ENCODE measurements at places on chromosomes 7 and 10.

GRCh38 chr10:50286517-50286916, 35.2 kb upstream of the ASAH2 start:
- H3K36me3 ChIP-seq, result no peaks in the 10 kb centered on the region
- no peaks in the 10 kb centered on the region for H3K27me3 ChIP-seq
- no peak overlapping the region for H3K27ac ChIP-seq
- H3K4me3 ChIP-seq, result no peak overlapping the region
- no peaks in the 10 kb centered on the region for H3K4me1 ChIP-seq
- DNase-seq, result no peak

DNA sequence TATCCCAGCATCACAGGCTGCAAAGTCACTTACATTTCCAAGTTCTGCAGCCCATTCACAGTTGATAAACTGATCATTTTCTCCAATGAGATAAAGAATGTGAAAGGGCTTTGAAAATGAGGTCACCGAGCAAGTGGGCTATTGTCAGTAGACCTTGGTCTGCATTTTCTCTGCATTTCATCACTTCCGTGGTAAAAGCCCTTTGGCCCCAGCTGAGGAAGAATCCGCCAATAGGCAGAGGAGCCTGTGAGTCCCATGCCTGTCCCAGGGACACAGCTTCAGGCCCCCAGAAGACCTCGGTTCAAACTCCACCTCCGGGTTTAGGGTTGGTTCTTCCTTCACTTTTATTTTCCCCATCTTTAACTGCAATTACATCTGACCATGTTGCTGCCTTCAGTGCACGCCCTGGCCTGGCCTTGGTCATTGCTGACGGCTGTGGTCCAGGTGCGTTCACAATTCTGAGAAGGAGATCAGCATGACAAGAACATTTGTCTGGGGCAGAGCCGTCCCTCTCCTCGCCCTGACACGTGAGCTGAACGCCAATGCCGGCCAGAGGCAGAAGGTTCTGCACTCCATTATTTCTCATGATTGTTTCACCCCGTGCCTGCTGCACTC, 292.5 kb downstream of the TCERG1L start:
- H3K4me3 ChIP-seq, result no peak overlapping the region
- H3K36me3 ChIP-seq, result no peaks in the 10 kb centered on the region
- H3K4me1 ChIP-seq, result no peaks in the 10 kb centered on the region
- no peaks in the 10 kb centered on the region for H3K27me3 ChIP-seq
- DNase-seq, result no peak
- H3K27ac ChIP-seq, result no peak overlapping the region

- no peak overlapping the region for H3K4me3 ChIP-seq
- peaks cover 19% of the 10 kb centered on the region for H3K4me1 ChIP-seq
- no peaks in the 10 kb centered on the region for H3K36me3 ChIP-seq
- H3K27me3 ChIP-seq, result no peaks in the 10 kb centered on the region
- no peak overlapping the region for H3K27ac ChIP-seq
These were observed 40.0 kb downstream of the MINPP1 start for GRCh38 chr10:87544721-87545120.

DNA sequence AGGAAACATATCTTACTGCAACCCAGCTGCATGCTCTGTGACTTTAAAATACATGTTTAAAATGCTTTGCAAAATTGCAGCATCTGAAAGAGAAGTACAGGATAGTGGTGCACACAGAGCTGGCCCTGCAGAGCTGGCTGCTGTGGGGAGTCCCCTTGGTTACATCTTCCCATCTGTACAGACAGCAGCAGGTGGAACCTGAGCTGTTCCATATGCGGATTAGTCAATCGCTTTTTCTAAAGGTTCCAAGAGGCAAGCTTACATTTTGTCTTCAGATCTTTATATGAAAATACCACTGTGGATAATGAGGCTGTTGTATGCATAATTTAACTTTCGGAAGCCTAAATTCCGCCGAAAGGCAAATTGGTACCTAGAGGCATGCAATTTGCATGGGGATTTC, 444.1 kb downstream of the NRG3 start:
- H3K4me1 ChIP-seq, result no peaks in the 10 kb centered on the region
- no peaks in the 10 kb centered on the region for H3K27me3 ChIP-seq
- no peak overlapping the region for H3K4me3 ChIP-seq
- no peaks in the 10 kb centered on the region for H3K36me3 ChIP-seq

- DNase-seq, result no peak
- no peak overlapping the region for H3K27ac ChIP-seq
- H3K36me3 ChIP-seq, result no peaks in the 10 kb centered on the region
- H3K27me3 ChIP-seq, result no peaks in the 10 kb centered on the region
These were observed 143.6 kb downstream of the GPR85 start for GRCh38 chr7:112942981-112943380.

GRCh38 chr7:30437823-30438574, 40.6 kb downstream of the NOD1 start:
- H3K27ac ChIP-seq, result no peak overlapping the region
- H3K4me3 ChIP-seq, result no peak overlapping the region
- H3K27me3 ChIP-seq, result no peaks in the 10 kb centered on the region
- H3K4me1 ChIP-seq, result peaks cover 30% of the 10 kb centered on the region
- no peak for DNase-seq

- H3K4me3 ChIP-seq, result no peak overlapping the region
- H3K4me1 ChIP-seq, result no peaks in the 10 kb centered on the region
- no peak for DNase-seq
- H3K27ac ChIP-seq, result no peak overlapping the region
These were observed 218.3 kb downstream of the TRIL start for GRCh38 chr7:28739826-28740225.

- H3K4me3 ChIP-seq, result peak overlapping the region; percentile 19
- H3K4me1 ChIP-seq, result peaks cover 12% of the 10 kb centered on the region
- no peaks in the 10 kb centered on the region for H3K27me3 ChIP-seq
- no peaks in the 10 kb centered on the region for H3K36me3 ChIP-seq
- H3K27ac ChIP-seq, result peak overlapping the region; percentile 2
- DNase-seq, result no peak
These were observed 141.0 kb downstream of the PRKAG2 start for GRCh38 chr7:151735851-151736402.

- no peak overlapping the region for H3K27ac ChIP-seq
- H3K36me3 ChIP-seq, result peaks cover 40% of the 10 kb centered on the region
- no peaks in the 10 kb centered on the region for H3K27me3 ChIP-seq
- peaks cover 18% of the 10 kb centered on the region for H3K4me1 ChIP-seq
These were observed 4.1 kb downstream of the TAF6 start for GRCh38 chr7:100115026-100115425.

DNA sequence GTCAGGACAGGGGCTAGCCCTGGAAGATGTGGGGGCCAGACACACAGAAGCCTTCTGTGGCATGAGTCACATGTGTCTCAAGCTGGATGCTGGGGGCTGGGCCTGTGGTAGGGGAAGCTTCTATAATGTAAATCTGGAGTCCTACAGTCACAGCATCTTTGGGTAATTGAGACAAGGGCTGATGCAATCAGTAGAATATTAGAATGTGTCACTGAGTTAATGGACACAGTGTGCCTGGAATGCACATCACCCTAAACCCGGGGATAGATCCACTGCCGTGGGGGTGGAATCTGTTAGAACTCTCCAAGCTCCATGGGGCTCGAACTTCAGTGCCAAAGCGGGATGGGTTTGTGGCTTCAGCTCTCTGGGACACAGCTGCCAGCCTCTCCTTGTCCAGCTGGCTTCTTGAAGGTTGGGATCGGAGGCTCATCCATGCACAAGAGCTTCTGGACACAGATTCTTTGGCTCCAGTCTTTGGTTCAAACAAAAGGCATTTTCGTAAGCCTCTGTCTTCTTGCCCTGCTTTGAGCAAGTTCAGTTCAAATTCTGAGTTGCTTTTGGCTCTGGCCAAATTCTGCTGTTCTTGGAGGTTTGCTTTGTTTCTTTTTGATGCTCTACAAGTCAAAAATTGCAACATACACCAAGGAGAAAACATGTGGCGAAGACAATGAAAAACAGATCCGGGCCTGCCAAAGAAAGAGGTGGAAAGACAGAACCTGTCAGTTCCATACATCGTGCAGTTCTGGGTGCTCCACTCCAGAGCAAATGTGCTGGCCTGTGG, 194.8 kb upstream of the ZNF32 start:
- H3K4me3 ChIP-seq, result no peak overlapping the region
- peaks cover 24% of the 10 kb centered on the region for H3K4me1 ChIP-seq

- no peak overlapping the region for H3K4me3 ChIP-seq
- no peak for DNase-seq
- peaks cover 2% of the 10 kb centered on the region for H3K36me3 ChIP-seq
These were observed 1.3 kb upstream of the SLC29A3 start for GRCh38 chr10:71317739-71318138.

DNA sequence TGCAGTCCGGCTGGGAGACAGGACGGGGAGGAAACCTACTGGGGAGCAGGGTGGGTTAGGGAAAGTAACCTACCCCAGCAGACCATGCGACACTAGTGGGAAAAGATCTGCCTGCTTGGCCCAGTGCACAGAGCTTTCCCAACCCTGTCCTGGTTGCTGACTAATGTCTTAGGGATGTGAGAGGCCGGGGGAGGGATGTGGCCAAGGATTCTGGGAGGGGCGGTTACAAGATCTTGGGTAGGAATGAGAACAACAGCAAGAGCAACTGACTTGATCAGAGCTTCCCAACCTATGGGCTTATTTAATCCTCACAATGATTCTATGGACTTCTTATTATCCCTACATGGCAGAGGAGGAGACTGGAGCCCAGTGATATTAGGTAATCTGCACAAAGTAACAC, 24.0 kb upstream of the EIF5AL1 start:
- no peak for DNase-seq
- no peaks in the 10 kb centered on the region for H3K27me3 ChIP-seq
- H3K4me3 ChIP-seq, result no peak overlapping the region
- H3K36me3 ChIP-seq, result no peaks in the 10 kb centered on the region
- peak overlapping the region; percentile 52 for H3K27ac ChIP-seq

- DNase-seq, result no peak
- H3K27me3 ChIP-seq, result no peaks in the 10 kb centered on the region
- H3K4me1 ChIP-seq, result peaks cover 36% of the 10 kb centered on the region
- H3K36me3 ChIP-seq, result no peaks in the 10 kb centered on the region
- no peak overlapping the region for H3K27ac ChIP-seq
These were observed 54.5 kb downstream of the PIP4K2A start for GRCh38 chr10:22659866-22660265.

DNA sequence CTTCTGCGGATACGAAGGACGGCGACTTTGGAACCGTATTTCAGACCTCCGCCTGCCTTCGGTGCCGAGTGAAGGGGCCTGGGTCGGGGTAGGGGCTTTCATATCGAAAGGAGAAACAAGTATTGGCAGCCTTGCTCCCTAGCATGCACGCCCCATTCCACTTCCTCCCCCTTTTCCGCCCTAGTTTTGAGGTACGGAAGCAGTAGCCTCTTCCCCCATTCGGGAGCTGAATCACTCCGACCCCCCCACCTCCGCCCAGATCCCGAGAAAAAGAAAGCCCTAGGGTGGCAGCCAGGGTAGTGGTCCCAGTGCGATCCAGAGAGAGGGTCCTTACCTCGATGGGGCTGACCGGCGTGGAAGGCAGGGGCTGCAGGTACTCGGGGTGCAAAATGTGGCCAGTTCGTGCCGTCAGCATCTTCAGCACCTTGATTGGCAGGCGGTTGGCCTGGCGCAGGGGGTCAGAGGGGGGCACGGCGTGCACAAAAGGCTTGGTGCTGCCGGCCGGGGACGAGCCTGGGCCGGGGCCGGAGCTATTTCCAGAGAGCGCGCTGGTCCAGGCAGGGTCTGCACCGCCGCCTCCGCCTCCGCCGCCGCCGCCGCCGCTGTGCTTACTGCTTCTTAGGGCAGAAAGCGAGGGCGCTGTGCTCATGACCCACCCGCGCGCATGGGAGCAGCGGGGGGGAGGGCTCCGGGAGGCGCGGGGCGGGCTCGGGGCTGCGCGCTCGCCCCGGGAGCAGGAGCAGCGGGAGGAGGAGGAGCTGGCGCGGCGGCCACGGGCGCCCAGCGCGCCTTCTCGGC, 594 bp downstream of the ZNF503 start:
- no peaks in the 10 kb centered on the region for H3K36me3 ChIP-seq
- peaks cover 50% of the 10 kb centered on the region for H3K4me1 ChIP-seq
- DNase-seq, result peak; percentile 68
- H3K27ac ChIP-seq, result peak overlapping the region; percentile 98
- H3K27me3 ChIP-seq, result no peaks in the 10 kb centered on the region
- peak overlapping the region; percentile 94 for H3K4me3 ChIP-seq

DNA sequence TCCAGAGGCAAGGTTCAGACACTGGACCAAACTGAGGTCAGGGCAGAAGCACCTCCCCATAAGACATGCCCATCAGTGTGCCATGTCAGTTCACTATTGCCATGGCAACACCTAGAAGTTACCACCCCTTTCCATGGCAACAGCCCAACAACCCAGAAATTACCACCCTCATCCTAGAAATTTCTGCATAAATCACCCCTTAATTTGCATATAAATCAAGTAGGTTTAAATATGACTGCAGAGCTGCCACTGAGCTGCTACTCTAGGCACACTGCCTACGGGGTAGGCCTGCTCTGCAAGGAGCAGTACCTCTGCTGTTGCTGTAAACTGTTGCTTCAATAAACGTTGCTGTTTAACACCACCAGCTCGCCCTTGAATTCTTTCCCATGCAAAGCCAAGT, 12.7 kb downstream of the STEAP2 start:
- DNase-seq, result no peak
- H3K4me3 ChIP-seq, result no peak overlapping the region
- H3K36me3 ChIP-seq, result no peaks in the 10 kb centered on the region
- H3K27ac ChIP-seq, result no peak overlapping the region

DNA sequence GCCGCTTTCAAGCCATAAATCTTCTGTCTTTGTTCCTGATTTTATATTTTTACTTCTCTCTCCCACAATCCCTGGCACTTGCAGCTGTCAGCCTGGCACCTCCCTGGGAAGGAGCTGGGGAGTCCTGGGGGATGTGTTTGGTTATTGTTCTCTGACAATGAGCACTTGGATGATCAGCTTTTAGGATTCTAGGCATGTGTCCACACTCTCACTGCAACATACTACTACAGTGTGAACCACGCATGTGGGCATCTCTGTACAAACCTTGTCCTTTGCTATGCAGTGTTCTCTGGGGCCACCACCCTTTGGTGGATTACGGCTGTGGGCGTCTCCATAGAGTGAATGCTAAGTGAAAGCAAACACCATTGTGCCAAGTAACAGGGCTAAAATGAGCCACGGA, 168.4 kb upstream of the KMT2E start:
- no peak overlapping the region for H3K27ac ChIP-seq
- no peaks in the 10 kb centered on the region for H3K27me3 ChIP-seq
- DNase-seq, result no peak
- no peaks in the 10 kb centered on the region for H3K4me1 ChIP-seq
- no peak overlapping the region for H3K4me3 ChIP-seq

DNA sequence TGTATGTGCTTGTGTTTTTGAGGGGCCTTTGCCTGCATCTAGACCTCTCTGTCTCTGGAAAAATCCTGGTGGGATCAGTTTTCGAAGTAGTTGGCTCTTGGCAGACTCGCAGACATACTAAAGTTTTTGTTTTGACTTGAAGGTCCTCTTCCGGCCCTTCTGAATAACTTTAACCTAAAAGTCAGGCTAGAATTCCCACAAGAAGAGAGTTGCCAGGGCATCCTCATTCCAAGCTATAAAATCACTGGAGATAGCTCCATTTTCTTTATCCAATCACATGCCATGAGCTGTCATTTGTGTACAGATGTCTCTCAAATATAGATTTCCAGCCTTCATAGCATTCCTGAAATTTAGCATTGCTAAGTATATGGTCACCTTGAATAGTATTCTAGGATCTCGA, 967.8 kb downstream of the LRMDA start:
- no peaks in the 10 kb centered on the region for H3K27me3 ChIP-seq
- DNase-seq, result no peak
- H3K36me3 ChIP-seq, result no peaks in the 10 kb centered on the region

All from upper lobe of left lung (tissue), 6 donors.